Stimulated activated CD8-positive, alpha-beta memory T cell treated with anti-CD3 and anti-CD28 coated beads, Interleukin-4, amount 100 ng/mL, for 48 hours (primary cell): ENCODE measurements at places on chromosomes 16 and 17.

GRCh38 chr16:89172528-89173173, 1.1 kb downstream of the CDH15 start:
- DNase-seq: no peak

GRCh38 chr17:64736804-64737492, 74.8 kb upstream of the SMURF2 start:
- DNase-seq: peak; percentile 58

DNA sequence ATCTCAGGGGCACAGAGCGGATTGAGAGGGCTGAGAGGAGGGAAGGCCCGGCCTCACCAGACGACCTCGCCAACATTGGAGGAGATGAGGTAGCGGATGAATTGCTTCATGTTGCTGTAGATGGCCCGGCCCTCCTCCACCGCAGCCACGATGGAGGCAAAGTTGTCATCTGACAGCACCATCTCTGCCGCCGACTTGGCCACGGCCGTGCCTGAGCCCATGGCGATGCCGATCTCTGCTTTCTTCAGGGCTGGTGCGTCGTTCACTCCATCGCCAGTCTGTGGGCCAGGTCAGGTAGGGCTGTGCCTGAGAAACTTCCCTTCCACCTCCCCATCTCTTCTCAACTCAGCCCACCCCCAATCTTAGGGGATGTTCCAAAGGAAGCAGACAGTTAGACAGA, 21.1 kb upstream of the P2RX1 start:
- no peak for DNase-seq

DNA sequence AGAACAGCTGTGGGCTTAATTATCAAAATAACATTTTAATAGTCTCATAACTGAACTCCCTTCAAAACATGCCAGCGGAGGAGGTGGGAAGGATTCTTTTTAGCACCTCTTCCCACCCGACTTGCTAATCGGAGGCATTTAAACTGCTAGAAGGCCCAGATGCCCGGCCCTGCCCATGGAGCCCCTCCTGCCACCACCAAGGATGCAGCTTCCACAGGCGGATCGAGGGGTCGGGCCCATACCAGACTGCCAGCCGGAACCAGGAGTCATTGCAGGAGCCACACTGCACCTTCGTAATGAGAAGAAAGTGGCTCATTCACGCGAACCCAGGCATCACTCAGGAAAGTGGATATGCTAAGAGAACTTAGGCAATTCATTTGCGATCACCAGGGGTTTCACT, 201.2 kb downstream of the C16orf78 start:
- DNase-seq: no peak

GRCh38 chr16:86026171-86026910, 127.4 kb downstream of the IRF8 start:
- DNase-seq: no peak

- DNase-seq: no peak
These were observed 22.4 kb upstream of the HERPUD1 start for GRCh38 chr16:56909527-56909979.

GRCh38 chr17:38636054-38636453, 30.3 kb upstream of the SRCIN1 start:
- no peak for DNase-seq

GRCh38 chr16:59339871-59340270, 605.8 kb upstream of the GOT2 start:
- no peak for DNase-seq

DNA sequence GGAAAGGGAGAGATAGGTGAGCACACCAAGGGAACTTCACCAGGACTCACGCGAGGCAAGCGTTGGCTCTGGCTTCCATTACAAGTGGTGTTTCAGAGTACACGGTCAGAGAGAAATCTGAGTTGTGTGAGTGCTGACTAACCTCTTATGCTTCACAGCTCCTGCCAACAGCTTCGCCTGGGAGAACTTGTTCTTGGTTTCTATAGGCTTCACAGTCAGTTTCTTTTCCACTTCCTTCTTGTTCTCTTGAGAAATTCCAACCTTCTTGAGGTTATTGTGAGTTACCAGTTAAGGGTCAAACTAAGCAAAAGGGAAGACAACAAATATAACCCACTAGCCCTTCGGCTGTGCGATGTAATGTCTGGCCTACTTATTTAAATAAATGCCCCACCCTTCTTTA, 18.9 kb downstream of the PSME3IP1 start:
- DNase-seq: no peak
